Left colon (tissue), 2 donors: ENCODE measurements at places on chromosomes 4 and X. TPM values are rescaled to one million over a fixed set of nuclear protein-coding genes. Genes with fewer than 3 reads are reported as not detected.

DNA sequence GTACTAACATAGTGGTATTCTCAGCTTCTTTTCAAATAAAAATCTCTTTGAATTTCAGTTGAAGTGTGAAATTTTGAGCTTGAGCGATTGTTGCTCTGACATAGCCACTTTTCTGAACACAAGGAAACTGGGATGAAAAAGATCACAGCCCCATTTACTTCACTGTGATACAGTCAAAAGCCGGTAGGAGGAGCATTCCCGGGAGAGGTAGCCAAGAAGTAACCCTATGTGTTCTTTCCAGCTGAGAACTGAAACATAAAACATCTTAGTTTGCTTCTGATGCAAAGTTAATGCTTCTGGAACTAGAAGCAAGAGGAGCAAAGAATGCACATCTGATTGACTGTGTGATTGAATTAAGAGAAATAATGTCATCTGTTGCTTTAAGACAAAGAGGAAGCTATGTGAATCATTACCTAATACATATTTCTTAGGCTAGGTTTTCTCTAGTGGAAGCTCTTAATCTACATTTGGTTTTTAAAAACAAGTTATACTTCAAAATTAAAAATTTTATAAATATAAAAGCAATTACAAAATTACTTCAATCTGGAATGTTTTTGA lies 88.3 kb upstream of the UNC5C start:
- no peak for DNase-seq

The CXCL11 gene
- total RNA-seq: 0.46 TPM

DNA sequence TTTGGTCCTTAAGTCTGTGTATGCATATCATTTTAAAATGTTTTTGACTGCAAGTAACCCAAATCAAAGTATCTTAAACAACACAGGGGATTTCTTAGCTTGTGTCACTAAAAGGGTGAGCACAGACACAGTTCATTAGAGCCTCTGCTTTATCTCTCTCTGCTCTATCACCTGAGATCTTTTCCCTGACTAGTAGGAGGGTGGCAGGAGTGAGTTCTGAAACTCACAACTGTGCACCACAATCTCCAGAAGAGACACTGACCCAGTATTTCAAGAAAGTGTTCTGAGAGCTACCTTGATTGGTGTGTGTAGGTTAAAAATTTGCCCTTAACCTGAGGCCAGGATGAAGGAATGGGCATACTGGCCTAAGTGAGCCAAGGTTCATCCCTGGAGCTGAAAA lies 24.8 kb downstream of the CCSER1 start:
- no peak for DNase-seq

DNA sequence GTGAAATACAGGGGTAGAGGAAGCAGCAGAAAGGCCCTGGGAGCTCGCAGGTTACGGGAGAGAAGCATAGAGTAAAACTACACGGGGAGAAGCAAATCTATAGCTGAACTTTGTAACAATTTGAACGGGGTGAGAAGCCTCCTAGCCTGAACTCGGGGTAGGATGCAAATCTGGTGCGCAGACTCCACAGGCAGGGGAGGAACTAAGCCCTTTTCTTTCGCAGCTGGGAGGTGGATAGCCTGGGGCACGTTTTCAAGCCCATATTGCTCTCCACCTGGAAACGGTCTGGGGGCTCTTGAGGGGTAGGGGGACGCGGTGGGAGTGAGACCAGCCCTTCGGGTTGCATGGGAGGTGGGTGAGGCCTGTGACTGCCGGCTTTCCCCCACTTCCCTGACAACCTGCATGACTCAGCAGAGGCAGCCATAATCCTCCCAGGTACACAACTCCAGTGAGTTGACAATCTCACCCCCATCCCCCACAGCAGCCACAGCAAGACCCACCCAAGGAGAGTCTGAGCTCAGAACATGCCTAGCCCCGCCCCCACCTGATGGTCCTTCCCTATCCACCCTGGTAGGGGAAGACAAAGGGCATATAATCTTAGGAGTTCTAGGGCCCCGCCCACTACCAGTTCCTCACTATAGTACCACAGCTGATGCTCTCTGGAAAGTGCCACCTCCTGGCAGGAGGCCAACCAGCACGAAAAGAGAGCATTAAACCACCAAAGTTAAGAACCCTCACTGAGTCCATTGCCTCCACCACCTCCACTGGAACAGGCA lies 29.9 kb downstream of the SOWAHB start:
- peak; percentile 92 for DNase-seq

The SPANXB1 gene
- total RNA-seq: not detected

DNA sequence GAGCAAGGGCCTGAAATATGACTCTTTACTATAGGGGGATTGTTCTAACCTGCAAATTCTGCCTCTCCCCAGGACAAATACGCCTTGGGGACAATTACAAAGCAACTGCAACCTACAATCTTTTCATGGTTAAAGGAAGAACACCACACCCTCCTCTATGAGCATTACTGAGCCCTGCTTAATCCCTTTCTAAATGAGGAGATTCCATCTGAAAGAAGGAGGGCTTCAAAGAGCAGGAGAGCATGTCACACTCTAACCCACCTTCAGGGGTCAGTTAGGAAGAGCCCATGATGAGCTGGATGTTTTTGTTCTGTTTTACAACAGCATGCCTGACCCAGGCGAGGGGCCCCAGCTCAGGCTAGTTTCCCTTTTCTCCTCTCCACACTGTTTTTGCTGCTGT lies 134.0 kb upstream of the ANXA3 start:
- DNase-seq: no peak

DNA sequence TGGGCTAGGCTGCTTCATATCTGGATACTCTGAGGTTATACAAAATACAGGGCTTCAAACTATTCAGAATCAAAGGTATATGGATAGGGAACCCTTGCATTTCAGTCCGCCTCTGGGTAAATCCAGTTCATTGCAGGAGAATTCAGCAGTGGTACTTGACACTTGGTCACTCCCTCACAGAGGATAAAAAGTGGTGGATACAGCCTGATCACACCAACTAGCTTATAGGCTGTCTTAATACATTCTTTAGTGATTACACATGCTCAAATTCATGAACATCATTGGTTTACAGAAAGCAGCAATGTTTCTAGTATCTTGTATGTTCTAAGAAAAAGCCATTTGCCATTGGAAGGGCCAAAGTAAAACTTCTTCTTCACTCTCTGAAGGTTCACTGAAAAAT lies 104.8 kb upstream of the PDE5A start:
- DNase-seq: no peak

DNA sequence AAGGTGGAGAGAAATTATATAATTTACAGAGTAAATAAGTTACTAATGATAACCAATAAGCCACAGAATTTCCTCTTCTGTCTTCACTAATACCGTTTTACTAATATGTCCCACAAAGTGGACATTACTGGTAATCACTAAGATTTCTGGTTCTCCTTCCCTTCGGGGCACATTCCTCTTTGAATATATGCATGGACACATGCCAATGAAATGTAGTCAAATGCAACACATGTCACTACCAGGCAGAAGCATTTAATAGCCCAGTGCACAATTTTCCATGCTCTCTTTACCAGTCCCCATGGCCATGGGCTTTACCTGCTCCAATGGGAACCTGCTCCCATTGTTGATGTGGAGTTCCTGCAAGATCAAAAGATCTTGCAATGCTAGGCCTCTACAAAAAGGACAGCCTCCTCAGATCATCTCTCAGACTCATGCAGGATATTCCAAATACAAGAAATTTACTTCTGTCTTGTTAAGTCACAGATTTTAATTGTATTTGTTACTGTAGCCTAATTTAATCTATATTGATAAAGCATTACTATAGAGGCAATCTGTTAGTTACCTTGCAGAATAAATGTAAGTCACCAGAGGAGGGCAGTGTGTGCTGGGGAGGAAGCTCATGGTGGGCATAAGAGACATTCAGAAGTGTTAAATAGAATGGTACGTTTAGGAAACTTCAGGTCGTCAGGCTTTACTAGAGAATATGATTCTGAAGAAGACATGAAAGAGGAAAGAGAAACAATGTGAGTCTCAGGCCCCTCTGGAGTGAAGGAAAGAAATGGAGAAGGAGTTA lies 37.1 kb upstream of the INPP4B start:
- DNase-seq: no peak

GRCh38 chrX:2863646-2864045 lies 34.9 kb downstream of the GYG2 start:
- no peak for DNase-seq

DNA sequence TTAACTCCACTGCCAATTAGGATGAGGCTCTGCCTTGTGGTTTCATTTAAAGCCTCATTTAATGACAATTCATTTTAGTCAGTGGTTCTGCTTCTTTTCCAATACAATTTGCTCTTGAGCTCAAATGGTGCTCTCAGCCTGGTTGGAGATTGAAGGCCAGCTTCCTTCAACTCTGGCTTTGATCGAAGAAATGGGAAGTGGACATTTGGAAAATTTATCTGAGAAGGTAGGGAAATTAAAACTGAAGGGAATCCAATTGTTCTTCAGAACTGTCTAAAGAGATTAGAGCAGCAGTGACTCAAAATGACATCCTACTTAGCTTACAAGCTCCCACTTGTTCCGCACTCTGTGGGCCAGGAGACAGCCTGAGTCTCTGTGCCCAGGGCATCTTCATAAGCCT lies 206.8 kb downstream of the SMARCA1 start:
- no peak for DNase-seq

DNA sequence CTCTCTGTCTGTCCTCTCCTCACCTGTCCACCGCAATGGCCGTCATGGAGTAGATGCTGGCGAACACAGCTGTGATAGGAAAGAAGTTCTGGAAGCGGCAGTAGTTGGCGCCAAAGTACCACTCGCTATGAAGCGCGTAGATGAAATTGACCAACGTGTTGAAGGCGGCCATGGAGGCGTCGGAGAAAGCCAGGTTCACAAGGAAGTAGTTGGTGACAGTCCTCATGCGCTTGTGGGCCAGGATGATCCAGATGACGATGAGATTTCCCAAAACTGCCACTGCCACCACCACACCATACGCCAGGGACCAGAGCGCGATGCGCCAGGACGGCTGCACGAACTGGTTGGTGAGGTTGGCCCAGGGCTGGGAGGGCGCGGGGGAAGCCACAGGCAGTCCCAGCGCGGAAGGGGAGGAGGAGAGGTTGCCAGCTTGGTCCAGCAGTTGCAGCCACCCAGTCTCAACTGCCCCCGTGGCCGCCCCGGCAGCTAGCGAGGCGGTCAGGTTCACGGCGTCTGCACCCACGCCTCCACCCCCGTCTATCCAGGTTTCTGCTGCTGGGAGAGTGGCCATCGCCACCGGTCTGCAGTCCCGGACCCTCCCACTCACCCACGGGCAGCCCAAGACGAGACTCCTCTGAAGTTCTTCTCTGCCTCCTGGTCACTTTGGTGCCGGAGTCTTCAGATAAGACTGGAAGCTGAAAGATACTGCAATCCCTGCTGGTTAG lies 518 bp downstream of the TACR3 start:
- no peak for DNase-seq

DNA sequence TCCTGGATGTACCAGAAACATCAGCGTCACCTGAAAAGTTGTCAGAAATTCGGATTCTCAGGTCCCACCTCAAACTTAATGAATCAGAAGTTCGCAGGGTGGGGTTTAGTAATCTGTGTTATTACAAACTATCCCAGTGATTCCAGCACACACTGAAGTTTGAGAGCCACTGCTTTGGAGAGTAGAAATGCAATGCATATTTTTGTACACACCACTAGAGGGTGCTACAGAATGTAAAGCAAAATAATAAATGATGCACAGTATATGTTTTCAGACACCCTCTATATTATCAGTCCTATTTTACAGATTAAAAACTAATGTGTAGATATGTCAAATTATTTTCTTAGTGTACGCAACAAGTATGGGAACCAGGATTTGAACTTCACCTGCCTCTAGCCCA lies 2.4 kb upstream of the MORF4L2 start:
- DNase-seq: no peak

DNA sequence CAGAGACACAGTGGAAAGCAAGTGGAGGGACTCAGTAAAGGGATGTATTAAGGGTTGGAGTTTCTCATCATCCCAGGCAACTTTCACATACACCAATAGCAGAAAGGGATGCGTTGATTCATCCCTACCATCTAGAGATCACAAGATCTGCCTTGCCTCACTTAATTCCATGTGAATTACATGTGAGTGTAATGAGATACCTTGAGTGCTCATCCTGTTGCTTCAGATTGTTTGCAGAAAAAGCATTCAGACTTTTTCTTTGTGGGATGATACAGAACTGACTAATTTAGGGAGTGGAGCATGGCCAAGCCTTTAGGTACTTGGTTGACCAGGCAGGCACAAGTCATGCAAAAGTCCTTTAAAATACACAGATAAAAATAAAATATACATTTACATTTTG lies 124.8 kb upstream of the SLIT2 start:
- DNase-seq: no peak

GRCh38 chrX:75158054-75158453 lies 2.0 kb upstream of the ABCB7 start:
- no peak for DNase-seq

The QRFPR gene
- not detected for total RNA-seq

DNA sequence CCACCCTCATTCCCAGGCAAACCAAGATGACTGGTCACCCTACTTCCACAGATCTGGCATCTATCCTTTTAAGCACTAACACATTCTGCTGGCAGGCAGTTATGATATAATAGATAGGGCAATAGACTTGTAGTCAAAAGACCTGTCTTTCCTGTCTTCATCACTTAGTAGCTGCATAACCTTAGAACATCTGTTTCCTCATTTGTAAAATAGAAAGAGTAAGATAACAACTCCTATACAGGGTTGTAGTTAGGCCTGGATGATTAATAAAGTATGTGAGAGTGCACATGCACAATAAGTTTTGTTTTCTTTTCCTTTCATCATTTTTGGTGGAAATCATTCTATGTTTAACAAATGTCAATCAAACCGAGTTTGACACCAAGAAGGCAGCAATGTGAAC lies 72.1 kb downstream of the GPR82 start:
- no peak for DNase-seq

GRCh38 chrX:46777971-46778810 lies 19.3 kb upstream of the SLC9A7 start:
- DNase-seq: no peak

The MTMR8 gene
- 9.0 TPM for total RNA-seq

DNA sequence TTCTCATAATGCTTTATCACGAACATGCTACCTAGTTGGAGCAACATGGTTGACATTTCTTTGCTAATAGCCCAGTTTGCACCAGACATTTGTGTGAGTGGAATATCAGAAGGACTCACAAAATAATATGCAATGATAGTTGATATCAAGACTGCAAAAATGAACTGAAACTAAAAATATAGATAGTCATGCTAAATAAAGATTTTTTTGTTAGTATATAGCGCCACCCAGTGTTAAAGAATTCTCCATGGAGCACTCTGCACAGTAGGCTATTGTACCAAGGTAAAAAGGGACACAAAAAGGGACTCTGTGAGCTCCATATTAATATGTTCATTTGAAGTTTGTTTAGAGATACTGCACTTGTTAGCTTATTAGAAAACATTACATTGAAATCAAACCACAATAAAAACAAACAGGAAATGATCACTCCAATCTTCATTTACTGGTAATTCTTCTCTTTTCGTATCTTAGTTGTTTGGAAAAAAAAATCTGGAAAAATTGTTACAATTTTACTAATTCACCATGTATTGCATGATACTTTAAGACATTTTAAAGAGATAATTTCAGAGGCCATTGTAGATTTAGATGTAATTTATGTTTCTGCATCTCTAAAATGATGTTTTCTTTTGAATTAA lies 1509.6 kb downstream of the ADGRL3 start:
- DNase-seq: no peak

The RBBP7 gene
- 73.2 TPM for total RNA-seq

The GPR34 gene
- total RNA-seq: 7.2 TPM

- DNase-seq: no peak
Measured at GRCh38 chr4:54167508-54167907, 61.6 kb upstream of the PDGFRA start.

The DRD5 gene
- total RNA-seq: 0.28 TPM

- DNase-seq: no peak
Measured at GRCh38 chr4:54271464-54271863, 42.4 kb downstream of the PDGFRA start.
